H54 (cell line): ENCODE measurements at places on chromosomes 2 and 18.

DNA sequence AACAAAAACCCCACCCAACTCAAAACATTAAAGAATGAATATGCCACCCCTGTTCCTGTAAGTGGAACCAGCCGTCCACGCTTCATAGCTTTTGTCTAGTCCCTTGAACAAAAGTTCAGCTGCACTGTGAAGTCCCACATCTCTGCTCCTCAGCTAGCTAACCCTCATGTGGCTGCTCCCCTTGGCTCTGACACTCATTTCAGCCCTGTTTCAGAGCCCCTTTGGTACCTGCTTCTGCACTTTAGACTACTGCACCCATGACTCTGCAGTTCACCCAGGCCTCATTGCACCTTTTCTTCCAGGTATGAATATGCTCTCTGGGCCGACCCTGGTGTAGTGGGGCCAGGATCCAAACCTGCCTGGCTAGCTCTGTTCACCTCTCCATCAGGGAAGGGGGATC is 155.3 kb downstream of the DIS3L2 start:
- DNase-seq: no peak

GRCh38 chr18:78641689-78642231 is 337.9 kb upstream of the SALL3 start:
- DNase-seq: no peak

DNA sequence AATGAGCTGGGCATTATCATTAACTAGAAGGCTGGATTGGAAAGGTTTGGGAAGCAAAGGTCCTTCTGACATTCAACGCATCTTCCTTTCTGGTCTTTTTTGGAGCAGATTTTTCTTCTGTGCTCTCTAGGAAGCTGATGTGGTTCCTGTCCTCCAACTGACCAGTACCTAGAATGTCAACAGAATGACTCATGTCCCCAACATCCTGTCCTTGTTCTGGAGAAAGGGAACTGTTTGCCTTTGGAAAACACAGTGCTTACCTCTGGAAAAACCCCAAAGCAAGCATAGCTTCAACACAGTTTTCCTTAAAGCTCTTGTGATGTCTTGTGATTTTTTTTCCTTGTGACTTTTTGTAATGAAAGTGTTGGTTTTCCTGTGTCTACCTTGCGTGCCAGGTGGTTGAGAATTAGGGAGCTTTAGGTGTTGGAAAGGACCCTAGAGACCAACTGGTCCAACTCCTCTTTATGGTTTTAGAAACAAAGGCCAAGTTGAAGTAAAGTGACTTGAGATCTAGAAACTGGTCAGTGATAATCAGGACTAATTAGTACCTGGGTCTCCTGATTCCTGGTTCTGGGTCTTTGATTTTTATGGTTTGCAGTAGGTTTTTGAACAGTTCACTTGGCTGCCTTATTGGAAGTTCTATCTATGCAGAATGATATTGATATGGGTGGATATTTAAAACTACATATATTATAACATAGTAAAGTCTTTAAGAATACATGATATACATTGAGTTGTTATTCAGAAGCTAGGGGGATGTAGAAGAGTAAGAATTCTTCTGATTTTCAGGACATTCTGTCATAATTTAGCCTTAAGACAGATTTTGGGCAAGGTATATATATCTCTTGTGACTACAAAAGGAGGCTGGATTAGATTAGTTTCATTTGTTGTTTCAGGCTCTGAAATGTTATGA is 70.5 kb downstream of the FMNL2 start:
- DNase-seq: no peak

DNA sequence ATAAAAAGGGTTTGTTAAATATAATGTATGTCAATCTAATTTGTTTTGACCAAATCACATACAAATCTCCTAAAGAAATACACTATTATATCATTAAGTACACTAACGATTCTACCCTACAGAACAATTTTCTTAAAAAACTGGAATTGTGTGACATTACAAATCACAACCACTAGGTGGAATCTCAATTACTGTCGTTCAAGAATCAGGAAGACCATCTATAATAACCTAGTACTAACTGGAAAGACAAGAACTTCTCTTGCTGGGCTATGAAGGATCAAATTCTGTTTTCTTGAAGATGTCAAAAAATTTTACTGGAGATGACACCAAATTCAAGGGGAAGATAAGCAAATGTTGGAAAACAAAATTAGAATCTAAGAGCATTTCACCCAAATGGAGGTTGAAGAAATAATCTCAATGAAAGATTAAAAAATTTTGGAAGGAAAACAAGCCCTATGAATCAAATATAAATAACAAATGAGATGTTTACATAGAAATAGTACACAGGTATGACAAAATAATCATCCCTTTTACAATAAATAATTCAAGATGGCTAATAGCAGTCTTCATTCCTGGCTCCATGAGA is 110.9 kb downstream of the STK39 start:
- DNase-seq: no peak

DNA sequence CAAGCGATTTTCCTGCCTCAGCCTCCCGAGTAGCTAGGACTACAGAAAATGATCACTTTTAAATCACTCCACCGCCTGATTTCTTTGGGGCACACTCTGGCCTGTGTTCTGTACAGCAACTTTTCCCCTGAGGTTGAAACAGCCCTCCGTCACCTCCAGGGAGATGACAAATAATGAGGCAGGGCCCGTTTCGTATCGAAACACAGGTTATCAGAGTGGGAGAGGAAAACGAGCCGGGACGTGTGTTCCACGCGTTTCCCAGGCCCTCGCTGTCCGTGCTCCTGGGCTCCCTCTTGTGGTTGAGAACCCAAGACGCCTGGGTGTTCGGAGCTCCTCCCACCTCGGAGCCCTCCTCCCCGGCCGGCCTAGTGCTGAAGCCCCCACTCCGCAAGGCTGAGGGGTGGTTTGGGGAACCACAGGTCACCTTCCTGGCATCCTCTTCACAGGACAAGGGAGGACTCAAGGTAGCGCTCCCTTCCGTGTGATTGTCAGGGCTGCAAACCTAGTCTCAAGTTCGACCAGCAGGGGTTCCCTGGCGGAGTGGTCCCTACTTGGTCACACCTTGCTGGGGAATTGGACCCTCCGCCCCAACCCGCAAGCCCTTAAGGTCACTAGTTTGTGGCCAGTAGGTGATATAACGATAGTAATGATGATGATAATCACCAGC is 12.8 kb downstream of the ATP6V1B1 start:
- peak; percentile 80 for DNase-seq
